D721Med (cell line): ENCODE measurements at places on chromosomes 1 and 21.

DNA sequence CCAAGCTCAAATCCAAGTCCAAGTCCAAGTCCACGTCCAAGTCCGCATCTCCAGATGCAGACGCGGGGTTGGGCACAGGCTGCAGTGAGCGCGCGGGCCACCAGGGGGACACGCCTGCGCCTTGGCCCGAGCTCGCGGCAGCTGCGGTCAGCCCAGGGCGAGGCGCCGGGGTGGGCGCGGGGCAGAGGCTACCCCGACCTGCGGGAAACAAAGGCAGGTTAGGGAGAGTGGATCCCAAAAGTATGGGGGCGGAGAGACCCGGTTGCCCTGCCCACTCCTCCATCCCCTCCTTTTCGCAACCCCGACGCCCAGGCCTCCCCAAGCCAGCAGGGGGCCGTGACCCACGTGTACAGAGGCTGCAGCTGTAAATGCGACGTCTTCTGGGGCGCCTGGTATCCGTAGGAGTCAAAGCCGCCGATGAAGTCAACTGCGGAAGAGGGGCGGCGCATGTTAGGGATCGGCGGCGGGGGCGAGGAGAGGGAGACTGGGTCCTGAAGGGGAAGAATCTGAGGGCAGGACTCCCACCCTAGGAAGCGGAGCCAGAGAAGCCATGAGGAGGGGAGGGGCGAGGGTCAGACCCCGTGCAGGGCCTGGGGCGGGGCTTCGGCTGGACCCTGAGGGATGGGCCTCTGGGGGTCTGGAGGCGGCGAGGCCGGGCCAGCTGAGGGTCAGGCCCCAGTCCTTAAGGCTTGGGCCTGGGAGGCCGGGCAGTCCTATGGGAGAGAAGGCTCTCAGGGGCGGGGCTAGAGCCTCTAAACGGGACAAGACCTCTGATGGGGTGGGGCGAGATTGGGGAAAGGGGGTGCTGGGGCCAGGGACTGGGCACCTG lies 58.0 kb downstream of the NKAIN1 start:
- DNase-seq, result no peak

DNA sequence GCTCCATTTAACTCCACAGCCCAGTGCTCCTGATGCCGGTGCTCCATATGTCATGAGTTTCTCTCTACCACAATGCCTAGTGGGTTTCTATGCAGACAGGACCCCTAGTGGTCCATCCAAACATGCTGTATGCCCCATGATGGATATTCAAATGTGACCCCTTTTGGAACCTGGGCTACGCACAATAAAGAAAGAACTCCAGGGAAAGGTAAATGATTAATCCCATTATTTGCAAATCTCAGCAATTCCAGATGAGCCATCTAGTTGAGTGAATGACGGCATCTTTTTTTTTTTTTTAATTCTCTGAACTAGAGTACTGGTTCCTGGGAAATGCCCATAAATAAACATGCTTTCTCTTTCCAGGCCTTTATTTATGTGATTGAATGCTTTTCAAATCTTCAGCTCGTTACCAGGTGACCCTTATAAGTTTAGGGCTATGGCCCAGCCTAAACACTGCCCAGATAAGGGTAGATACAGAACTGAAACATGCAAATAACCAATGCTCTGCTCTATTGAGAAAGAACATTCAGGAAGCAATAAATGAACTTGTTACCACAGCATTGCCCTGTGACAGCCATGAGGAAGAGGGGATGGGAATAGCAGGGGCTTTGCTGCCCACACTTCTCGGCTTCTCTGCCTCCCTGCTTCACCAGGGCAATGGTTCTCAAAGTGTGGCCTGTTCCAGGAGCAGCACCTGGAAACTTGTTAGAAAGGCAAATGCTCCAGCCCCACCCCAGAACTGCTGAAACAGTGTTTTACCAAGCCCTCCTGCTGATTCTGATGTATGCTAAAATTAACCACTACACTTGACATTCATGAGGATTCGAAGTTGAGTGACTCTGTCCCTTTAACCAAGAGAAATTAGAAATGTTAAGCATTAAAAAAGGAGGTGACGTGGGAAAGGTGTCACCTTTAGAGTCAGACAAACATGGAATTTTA lies 151.7 kb downstream of the SEC16B start:
- no peak for DNase-seq

DNA sequence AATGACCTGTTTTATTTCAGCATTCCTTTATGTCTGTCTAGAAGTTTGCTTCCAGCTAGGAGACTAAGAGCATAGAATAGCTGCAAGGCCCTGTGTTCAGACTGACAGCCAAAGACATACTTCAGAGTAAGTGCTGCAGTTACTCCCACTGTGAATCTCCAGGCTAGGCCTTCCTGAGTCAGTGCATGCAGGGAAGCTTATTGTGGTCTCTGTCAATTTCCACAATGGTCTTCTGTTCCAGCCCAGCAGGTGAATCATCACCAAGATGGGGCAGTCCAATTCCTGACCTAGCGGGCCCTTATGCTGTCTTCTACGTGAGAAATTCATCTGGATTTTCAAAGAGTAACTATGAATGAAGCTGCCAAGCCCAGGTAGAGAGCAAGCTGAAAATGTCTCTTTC lies 146.3 kb upstream of the C8B start:
- DNase-seq, result no peak

GRCh38 chr1:208088319-208088718 lies 155.9 kb downstream of the PLXNA2 start:
- DNase-seq, result no peak

DNA sequence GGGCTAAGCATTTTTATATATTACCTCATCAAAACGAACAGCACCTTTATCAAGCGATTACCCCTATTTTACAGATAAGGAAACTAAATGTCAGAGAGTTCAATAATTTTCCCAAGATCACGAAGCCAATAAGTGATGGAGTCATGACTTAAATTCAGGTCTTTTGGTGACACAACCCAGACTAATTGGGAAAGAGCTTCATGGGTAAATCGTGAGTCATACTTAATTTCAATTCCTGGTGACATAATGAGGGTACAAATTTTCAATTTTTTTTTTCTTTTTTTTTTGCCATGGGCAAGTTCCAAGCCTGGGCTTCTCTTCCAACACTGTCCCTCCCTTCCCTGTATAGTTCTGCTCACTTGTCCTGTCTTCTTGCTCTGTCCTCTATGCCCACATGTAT lies 30.1 kb upstream of the IL10 start:
- no peak for DNase-seq

DNA sequence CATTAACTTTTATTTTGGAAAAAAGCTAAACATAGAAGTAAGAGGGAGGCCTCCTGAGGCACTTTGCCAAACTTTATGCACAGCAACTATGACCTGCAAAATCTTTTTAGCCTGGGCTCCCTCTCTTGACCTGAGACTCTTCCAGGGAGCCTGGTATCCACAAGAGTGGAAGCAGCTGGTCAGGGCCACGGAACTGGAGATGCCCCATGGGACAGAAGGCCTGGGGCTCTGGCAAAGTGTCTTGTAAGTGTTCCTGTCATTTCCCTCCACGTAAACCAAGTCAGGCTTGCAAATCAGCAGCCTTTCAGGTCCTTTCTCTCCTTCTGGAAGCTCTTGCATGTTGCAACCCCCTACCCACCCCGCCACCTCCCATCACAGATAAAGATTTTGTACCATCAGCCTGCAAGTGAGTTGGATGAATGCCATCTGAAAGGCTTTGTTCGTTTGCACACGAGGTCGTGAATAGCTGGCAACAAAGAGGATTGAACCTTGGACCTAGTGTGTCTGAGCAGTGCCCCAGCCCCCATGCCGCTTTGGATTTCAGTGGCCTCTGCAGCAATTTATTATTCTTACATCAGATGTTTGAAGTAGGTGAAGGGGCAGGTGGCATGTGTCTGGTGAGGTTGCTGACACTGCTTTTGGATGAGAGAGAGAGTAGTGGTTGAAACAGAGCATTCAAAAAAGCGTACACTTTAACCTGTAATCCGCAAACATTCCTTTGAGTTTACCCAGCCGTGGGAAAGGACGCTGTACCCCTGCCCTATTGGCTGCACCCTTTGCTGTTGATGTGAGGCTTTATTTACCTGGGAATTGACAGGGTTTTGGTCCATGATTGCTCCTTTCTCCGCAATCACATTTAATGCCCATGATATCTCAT lies 91.6 kb downstream of the GALNT2 start:
- no peak for DNase-seq

- DNase-seq, result no peak
Observed at GRCh38 chr1:173485401-173485800, 8.3 kb downstream of the PRDX6 start.

GRCh38 chr1:117093091-117093534 lies 28.4 kb downstream of the TRIM45 start:
- DNase-seq, result no peak

- DNase-seq, result no peak
Observed at GRCh38 chr1:37015713-37016112, 18.6 kb downstream of the GRIK3 start.

DNA sequence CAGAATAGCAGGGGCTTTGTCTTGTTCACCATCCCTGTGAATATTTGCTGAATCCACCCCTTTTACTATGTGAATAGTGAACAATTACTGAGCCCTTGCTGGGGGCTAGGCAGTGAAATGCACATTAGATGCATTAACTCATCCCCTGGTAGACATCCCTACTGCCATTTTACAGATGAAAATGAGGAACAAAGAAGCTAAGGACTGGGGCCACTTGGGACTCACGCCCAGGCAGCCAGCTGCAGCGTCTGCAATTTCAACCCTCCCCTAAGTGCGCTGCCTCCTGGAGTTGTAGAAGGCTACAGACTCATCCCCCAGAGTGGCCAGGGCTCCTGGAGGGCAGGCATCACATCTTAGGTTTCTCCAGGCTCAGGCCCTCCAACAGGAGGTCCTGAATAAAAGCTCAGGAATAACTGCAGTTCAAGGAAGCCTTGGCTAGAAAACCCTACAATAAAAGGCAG lies 31.6 kb downstream of the CAPZB start:
- DNase-seq, result no peak

DNA sequence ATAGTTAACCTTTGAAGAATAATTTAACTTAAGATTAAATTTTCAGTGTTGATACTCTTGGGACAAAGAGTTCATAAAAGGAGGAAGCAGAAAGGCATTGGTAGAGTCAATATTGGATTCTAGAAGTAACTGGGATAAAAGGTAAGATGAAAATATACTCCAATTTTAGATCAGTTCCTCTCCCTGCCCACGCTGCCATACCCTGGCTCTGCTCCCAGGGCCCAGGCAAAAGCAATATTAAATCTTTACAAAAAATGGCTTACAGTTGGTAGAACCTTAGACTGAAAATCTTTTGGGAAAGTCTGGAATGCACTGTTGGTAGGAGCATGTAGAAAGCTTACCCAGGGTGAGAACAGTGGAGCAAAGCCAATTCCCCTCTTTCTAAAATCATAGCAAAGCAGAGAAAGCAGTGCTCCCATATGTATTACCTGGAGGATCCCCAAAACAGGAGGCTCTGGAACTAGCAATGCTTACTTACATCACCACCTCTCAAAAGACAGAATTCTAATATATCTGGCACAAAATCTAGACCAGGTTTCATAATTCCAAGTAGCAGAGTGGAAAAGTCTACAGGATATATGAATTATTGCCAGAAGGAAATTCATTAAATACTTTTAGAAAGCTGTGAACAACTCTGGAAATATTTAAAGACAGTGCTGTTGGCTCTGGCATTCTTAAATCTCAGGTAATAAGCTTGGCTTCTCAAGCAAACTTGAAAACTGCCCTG lies 24.5 kb downstream of the KIAA0319L start:
- no peak for DNase-seq

GRCh38 chr1:99843760-99844159 lies 6.4 kb upstream of the AGL start:
- no peak for DNase-seq

GRCh38 chr1:211895126-211895759 lies 64.7 kb upstream of the LPGAT1 start:
- no peak for DNase-seq

DNA sequence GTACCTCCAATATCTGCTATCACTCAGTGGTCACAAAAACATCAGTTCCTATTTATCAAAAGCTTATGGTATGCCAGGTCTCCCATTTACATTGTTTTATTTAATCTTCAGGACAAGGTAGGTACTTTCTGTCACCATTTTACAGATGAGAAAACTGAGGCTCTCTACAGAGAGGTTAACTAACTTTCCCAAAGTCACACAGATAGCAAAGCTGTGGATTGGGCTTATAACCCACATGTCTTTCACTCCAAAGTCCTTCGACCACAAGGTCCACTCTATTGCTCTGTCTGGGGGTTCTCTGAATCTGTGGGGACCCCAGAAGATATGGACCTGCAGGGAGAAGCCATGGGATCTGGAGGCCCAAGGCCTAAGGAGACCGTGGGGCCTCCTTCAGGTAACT lies 26.6 kb upstream of the EPS8L3 start:
- no peak for DNase-seq

DNA sequence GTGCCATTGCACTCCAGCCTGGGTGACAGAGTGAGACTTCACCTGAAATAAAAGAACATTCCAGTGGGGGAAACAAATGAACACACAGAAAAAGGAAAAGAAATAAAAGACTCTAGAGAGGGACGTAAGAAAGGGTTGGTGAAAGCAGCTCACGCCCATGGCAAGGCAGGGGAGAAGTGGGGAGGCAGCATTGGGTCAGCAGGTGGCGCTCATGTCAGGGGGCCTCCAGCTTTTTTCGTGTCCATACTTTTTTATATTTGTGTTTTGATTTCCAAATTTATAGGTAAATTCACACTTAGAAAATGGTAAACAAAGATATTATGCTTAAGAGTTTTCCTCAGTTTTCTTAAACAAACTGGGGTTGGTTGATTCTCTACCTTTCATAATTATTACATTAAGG lies 45.5 kb downstream of the VPS13D start:
- DNase-seq, result no peak

- peak; percentile 63 for DNase-seq
Observed at GRCh38 chr1:32716312-32717148, 14.0 kb upstream of the SYNC start.

DNA sequence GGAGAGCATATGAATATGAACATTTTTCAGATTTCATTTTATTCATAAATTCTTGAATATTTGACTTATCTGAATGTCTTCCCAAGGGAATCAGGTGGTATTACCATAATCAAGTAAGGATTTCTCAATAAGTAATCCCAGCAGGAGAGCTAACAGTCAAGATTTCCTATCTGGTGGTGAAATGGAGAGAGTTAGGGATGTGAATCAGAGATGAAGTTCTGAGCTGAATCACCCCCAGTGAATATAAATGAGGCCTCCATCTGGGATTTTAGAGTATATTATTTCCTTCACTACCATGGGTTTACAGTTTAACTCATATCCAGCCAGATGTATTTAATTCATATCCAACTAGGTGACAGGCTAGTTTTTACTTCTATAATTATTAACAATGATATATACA lies 61.5 kb upstream of the RGS2 start:
- no peak for DNase-seq

DNA sequence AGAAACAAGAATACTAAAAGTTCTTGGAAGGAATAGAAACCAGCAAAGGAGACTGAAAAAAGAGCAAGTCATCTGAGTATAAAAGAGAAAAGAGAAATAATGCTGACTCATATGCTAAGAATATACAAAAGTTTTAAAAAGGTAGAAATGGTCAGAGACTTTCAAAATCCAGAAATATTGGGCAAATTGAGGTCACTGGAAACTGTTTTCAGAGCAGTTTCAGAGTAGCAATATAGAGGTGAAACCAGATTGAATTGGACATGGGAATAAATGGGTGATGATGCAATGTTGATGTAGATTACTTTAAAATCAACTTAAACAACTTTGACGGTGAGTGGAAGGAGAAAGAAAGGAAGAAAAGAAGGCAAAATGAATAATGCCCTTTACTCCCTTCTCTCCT lies 1.8 kb upstream of the RPS6KC1 start:
- no peak for DNase-seq

- no peak for DNase-seq
Observed at GRCh38 chr1:94081566-94082344, 39.2 kb downstream of the ABCA4 start.
